Stimulated activated naive B cell treated with anti-CD40 and anti-IgM and Interleukin-4, amounts not matched to agents 10 μg/mL and 1 μg/mL and 100 μg/mL, for 72 hours (primary cell): ENCODE measurements at places on chromosomes 3 and 15.

- DNase-seq, result no peak
These were observed 63.2 kb upstream of the SPPL2A start for GRCh38 chr15:50828610-50829206.

DNA sequence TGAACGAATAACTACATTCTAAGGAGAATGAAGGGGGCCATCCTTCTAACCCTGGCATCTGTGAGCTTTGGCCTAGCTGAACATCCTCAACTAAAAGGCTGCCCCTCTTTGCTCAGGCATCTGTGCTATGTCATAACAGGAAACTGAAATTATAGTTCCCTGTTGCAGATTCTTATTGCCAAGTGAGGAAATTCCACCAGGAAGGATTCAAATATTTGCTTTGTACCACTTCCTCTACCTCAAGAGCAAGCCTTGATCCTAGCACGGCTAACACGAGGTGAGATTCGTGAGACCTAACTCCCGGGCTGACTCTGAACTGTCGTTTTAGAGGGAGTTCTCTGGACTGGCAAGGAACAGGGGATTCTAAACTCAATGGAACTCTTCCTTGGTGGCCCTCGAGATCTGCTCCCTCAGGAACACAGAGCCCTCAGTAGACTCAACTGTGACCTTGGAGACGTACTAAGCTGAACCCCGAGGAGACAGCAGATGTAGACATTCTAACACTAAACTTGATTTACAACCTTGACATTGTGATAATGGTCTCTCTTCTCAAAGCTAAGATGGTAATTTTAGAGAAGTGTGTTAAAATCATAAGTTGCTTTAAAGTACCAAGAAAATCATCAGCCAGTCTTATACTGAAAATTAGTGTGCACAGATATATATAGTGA lies 4.2 kb downstream of the SPG21 start:
- DNase-seq, result no peak

- DNase-seq, result no peak
These were observed 27.7 kb downstream of the PTX3 start for GRCh38 chr3:157464321-157464720.

- DNase-seq, result no peak
These were observed 4.7 kb downstream of the ZIC1 start for GRCh38 chr3:147413686-147414389.

- no peak for DNase-seq
These were observed 165.5 kb upstream of the TGFBR2 start for GRCh38 chr3:30440880-30441279.

GRCh38 chr3:136070953-136071949 lies 105.7 kb downstream of the PPP2R3A start:
- DNase-seq, result no peak

DNA sequence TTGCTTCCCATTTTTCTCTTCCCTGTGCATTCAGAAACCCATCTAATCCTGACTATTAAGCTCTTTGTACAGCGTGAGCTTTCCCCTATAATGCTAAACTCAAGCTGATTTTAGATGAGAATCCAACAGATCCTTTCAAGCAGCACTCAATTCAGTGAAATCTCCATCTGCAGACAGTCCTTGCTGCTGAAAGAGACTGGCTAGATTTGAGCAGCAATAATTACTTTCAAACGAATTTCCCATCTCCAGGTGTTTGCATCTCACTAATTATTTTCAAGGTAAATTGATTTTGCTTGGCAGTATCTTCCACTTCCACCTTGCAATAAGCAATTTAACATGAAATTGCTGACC lies 49.5 kb upstream of the SLC7A14 start:
- DNase-seq, result no peak

DNA sequence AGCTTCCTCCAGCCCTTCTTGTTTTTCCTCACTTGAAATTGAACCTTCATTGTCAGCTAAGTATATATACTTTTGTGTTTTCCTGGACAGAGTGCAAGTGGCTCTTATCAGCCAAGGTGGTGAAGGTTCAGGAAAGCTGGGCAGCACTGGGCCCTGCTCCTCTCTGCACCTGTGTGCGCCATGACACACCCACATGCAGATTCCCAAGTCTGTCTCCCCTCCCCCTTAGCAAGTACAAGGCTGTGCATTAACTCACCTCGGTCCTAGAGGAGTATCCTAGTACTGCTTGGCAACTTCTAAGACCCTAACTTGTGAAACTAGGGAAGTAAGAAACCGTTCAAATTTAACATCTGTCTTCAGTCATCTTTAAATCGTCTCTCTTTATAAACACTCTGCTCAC lies 85.8 kb downstream of the SLC49A4 start:
- no peak for DNase-seq

- no peak for DNase-seq
These were observed 152.4 kb downstream of the AGBL1 start for GRCh38 chr15:86231864-86232721.

DNA sequence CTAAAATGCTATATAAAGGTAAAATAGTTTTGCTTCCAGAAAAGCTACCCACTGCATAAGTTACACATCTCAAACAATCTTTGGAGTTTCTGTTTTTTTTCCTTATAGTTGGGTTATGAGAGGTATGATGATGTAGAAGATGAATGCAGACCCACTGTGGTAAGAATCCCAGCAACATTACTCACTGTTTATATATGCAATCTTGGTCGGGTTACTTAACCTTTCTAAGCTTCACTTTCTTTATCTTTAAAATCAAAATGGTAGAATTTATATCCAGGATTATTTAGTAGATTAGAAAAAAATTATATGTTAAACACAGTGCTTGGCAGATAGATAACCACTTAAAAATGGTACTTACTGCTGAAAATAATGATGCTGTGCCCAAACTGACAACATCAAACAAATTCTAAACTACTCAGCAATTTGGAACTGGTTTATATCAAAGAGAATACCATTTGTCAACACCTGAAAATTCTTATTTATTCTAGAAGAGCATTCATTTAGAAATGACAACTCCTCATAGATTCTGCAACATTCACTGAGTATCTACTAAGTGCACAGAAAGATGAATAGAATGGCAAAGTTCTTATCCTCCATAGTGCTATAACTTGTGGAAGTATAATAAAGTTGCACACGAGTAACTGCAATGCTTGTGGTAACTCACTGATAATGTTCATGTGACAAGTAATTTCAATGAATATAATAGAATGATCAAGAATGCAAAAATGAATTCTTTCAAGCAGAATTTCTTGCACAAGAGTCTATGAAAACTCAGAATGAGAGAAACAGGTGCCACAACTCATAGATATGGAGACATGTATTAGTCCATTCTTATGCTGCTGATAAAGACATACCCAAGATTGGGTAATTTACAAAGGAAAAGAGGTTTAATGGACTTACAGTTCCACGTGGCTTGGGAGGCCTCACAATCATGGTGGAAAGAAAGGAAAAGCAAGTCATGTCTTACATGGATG lies 129.0 kb upstream of the SLC7A14 start:
- DNase-seq, result no peak
